NCI-H1930 (cell line): ENCODE measurements at places on chromosomes 7 and 10.

DNA sequence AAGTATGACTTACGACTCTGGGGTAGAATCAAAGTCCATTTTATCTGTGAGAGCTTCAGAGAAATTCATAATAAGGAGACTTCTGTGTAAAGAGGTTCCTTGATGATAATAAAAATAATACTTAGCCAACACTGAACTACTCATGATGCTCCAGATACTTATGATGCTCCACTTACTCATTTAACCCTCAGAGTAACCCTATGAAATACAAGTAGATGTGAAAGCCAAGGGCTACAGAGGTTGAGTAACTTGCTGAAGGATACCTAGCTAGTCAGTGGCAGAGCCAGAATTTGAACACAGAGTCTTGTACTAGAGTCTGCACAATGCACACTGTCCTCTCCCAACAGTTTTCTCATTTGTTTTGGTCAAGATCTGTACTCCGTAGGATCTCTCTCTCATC is 89.5 kb downstream of the HECW1 start:
- DNase-seq: no peak

DNA sequence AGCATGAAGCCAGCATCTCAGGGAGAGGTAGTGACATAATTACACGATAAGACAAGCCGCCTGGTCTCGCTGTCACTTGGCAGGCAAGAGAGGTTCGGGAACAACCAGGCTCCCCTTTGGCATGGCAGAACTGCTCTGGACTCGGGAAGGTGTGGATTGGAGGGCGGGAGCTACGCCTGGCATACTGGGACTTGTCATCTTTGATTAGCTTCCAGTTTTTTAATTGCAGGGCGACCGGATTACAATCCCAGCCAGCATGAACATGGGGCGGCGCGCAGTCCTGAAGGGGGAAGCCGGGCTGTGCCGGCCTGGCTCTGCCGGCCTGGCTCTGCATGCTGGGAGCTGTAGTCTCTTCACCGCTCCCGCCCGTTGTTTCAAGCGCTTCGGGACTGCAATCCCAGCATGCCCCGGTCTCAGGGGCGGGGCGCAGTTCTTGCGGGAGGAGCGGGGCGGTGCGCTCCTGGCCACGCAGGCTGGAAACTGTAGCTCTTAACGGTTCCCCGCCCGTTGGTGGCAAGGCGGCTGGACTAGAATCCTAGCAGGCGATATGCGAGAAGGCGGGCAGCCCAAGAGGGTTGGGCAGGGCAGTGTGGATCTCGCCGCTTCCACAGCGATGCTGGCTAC is 45.5 kb upstream of the ZNF716 start:
- DNase-seq: peak; percentile 20

DNA sequence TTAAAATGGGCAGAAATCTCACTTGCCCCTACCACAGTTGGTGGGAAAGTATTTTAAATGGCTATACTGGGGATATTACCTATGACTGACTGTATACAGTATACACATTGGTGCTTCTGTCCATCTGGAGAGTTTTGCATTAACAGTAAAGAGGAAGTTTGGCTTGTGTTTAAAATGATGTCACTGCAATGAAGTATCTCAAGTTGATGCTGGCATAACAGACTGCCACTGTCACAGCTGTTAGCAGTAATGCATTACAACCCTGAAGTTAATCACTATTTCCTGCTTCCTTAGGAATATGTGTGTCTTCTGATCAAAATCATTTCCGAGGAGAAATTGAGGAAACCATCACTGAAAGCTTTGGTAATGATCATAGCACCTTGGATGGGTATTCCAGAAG is 1.9 kb downstream of the DKK1 start:
- DNase-seq: no peak

GRCh38 chr10:12419262-12419847 is 70.0 kb downstream of the CAMK1D start:
- DNase-seq: no peak

GRCh38 chr7:35727571-35727970 is 32.6 kb upstream of the HERPUD2 start:
- no peak for DNase-seq

DNA sequence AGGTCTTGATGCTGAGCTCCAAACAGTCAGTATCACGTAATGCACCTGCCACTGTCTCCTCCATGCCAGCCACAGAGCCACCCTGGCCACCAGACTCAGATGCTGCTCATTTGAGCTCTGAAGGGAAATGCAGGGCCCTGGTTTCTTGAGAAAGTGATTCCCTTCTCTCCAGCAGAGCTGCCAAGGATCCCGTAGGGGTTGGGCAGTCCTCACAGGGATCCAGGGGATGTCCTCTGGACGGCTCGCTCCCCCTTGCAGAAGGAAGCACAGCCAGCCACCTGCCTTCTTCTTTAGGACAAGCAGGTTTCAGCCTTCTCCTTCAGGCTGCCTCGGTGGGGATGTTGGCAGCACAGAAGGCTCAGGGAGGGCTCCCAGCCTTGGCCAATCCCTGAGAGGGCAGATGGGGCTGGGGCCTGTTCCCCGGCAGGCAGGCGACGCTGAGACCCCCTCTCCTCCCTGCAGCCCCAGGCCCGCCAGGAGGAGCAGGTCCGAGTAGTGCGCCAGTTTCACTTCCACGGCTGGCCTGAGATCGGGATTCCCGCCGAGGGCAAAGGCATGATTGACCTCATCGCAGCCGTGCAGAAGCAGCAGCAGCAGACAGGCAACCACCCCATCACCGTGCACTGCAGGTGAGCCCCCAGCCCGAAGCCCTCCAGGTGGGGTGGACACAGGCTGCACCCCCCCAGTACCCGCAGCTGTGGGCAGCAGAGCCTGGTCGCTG is 48.9 kb downstream of the MKI67 start:
- DNase-seq: no peak

GRCh38 chr7:22433710-22434460 is 66.1 kb downstream of the STEAP1B start:
- DNase-seq: no peak

DNA sequence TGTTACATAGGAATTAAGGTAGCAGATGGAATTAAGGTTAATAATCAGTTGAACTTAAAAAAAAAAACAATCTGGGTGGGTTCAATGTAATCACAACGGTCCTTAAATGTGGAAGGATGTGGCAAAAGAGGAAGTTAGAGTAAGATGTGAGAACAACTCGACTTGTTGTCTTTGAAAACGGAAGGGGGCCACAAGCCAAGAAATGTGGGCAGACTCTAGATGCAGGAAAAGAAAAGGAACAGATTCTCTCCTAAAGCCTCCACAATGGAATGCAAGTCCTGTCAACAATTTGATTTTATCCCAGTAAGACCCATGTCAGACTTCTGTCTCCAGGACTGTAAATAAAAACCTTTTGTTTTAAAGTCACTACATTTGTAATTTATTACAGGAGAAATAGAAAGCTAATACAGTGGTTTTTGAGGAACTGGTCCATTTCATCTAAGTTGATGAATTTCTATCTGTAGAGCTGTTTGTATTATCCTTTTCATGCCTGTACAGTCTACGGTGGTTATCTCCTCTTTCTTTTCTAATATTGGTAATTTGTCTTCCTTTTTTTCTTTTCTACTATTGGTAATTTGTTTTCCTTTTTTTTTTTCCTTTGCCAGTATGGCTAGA is 8.6 kb downstream of the MCMBP start:
- no peak for DNase-seq

- DNase-seq: no peak
Measured at GRCh38 chr7:128835231-128835751, 5.1 kb downstream of the FLNC start.

DNA sequence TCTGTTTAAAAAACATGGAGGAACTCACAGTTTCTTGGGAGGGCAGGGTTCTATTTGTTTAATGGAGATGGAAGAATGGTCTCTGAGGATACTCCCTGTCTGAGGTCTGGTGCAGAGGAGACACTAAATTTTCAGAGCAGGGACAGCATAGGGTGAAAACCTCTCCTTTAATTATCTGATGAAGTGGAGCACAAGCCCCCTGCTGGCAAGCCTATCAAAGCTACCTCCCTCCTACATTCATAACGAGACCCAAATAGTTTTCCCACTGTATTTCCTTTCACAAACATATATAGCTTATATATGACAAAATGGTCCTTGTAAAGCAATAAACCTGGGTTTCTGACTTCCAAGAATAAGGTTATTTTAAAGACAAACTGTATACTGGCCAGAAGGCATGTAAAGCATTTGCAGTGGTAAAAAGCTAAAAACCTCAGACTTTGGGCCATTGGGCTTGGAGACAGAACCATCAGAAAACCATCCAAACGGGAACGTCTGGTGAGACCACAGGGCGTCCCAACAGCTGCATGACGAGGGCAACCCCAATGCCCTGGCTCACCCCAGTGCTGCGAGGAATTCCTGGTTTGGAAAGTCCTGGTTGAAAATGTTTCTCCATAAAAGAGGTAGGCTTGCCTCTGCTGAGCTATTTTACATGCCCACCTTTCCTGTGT is 201.3 kb downstream of the FANK1 start:
- DNase-seq: no peak

GRCh38 chr7:40883826-40884225 is 749.0 kb downstream of the SUGCT start:
- DNase-seq: no peak

- DNase-seq: no peak
Measured at GRCh38 chr10:51389415-51390321, 309.7 kb downstream of the CSTF2T start.

DNA sequence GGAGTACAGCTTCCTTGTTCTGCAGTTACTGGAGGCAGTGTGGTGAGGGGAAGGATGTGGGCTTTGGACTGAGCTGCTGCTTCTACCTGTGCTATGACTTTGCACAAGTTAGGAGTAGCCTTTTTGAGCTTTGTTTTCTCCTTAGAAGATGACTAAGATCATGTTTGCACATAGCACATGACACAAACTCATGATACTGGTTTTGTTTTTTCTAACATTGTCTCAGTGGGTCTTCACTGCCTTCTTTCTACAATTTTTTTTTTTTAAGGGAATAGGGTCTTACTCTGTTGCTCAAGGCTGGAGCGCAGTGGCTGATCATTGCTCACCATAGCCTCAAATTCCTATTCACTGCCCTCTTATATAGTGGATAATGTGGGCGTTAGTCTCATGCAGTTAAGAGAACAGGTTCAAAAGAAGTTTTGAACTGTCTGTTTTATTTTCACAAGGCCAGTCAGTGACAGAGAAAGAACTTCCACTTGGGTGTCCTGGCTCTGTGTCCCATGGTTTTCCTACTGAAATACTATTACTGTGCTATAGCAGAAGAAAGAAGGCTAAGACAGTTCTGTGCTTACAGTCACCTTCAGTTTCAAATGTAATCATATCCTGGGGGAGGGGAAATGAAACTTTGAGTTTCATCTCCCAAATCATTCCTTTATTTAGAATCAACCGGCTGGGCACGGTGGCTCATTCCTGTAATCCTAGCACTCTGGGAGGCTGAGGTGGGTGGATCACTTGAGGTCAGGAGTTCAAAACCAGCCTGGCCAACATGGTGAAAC is 72.0 kb downstream of the KAT6B start:
- DNase-seq: no peak

GRCh38 chr10:71343392-71343773 is 24.3 kb downstream of the SLC29A3 start:
- no peak for DNase-seq

DNA sequence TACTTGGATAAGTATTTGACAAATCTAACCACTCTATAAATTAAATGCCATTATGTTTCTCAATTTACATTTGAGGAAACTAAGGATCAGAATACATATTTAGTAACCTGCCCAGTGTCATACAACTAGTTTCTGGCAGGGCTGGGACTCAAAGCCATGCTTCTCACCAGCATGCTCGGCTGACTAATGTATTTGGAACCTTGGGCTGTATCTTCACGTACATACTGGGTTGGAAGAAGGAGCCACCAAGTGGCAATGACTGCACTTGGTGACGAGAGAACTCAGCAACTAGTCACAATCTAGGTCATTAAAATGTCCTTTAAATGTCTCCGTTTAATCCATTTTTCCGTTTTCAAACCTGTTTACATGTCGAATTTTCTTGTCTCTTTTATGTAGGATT is 42.9 kb downstream of the CHRM2 start:
- no peak for DNase-seq

DNA sequence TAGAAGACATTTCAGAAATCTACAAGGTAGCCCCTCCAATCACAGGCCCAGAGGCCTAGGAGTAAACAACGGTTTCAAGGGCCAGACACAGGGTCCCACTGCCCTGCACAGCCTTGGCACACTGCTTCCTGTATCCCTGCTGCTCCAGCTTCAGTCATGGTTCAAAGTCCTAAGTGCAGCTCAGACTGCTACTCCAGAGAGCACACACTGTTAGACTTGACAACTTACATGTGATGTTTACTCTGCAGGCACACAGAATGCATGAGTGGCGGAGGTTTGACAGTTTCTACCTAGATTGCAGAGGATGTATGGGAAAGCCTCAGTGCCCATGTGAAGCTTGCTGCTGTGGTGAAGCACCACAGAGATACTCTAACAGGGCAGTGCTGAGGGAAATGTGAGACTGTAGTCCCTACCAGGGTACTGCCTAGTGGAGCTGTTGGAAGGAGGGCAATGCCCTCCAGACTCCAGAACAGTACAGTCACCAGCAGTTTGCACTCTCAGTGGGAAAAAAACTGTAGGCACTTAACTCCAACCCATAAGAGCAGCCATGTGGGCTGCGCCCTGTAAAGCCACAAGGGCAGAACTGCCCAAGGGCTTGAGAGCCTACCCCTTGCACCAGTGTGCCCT is 270.0 kb downstream of the ZWINT start:
- DNase-seq: no peak

DNA sequence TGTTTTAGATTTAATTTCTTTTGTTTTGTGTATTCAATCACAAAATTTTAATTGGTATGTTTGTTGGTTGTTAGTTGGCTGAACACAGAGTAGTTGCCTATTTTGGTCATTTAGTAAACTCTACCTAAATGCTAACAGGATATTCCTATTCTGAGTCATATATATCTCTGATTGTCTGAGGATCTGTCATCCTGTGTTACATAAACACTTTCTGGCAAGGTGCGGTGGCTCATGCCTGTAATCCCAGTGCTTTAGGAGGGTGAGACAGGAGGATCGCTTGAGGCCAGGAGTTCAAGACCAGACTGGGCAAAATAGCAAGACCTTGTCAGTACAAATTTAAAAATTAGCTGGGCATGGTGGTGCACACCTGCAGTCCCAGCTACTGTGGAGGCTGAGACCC is 178.6 kb downstream of the PLCE1 start:
- DNase-seq: no peak

DNA sequence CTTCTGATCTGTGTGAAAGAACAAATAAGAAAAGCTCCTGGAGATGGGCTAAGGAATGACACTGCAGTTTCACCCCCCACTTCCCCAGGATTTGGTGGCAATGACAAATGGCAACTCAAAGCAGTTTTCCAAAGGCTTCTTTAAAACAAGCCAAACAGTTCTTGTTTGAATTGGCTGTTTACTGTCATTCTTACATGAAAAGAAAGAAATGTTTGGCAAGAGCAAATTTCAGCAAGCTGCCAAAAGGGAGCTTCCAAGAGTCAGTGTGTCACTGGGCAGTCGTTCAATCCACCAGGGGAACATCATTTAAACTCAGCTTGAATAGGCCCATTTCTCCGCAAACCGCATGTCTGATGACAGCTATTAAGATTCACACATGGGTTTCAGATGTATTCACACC is 119.0 kb upstream of the RHOBTB1 start:
- DNase-seq: no peak

- DNase-seq: no peak
Measured at GRCh38 chr7:15609287-15609686, 47.5 kb upstream of the AGMO start.

- DNase-seq: no peak
Measured at GRCh38 chr10:51879238-51879637, 179.8 kb upstream of the CSTF2T start.

- DNase-seq: no peak
Measured at GRCh38 chr7:151690606-151691005, 170.9 kb upstream of the RHEB start.

- DNase-seq: no peak
Measured at GRCh38 chr10:102117391-102118159, 2.6 kb downstream of the LDB1 start.
